ENCODE measurements at places on chromosomes 16 and 17. TPM values are rescaled to one million over a fixed set of nuclear protein-coding genes. Genes with fewer than 3 reads are reported as not detected.

- no peak for DNase-seq
Observed at GRCh38 chr17:78109489-78109761, 19.1 kb downstream of the TMC6 start.

GRCh38 chr17:62592341-62593099, 35.0 kb upstream of the MRC2 start:
- no peak for DNase-seq

DNA sequence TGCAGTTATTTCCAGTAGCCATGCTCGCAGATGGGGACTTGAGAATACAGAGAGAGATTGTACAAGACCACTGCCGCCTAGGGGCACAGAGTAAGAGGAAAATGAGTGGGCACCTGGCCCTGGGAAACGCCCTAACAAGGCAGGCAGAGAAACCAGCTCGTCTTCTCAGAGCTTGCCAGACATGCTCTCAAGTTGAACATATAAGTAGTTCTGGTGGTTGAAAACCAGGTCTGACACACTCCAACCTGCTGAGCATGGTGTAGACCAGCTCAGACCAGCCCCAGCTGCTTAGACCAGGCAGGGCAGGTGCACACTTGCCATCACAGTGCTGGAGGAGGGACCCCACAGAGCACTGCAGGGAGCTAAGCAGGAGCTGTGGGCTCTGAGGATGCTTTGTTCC, 250.5 kb downstream of the CPPED1 start:
- no peak for DNase-seq

GRCh38 chr16:66389256-66390176, 23.0 kb downstream of the CDH5 start:
- DNase-seq = peak; percentile 32

DNA sequence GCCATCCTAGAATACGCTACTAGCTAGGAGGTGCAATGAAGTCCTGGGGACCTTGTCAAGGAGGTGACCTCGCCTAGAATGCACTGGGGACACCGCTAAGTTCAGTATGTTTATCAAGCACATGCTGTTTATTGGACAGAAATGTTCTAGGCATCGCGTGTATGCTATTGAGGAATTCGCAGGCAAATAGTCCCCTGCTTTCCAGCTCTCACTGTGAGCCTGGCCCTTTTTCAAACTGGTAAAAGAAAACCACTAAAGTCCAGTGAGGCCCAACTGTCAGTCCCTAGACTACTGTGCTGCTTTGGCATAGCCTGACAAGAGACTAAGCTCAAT, 1.2 kb upstream of the FAM222B start:
- DNase-seq = peak; percentile 15

- no peak for DNase-seq
Observed at GRCh38 chr17:82910041-82910481, 70.2 kb upstream of the ZNF750 start.

DNA sequence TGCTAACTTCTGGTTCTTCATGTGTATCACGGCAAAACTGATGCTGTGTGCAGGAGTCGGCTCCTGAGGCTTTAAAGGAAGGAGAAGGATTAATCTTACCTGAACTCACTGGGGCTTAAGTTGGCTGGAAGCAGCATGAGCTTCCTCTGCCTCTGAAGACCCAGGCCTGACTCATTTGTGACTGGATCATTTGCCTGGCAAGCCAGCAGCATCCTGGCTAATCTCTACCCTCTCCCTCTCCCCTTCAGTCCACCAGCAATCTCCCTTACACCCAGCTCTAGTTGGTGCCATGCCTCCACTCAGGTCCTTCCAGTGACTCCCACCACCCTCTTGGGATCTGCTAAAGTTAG, 150.3 kb downstream of the IRX3 start:
- DNase-seq = no peak

- DNase-seq = no peak
Observed at GRCh38 chr16:3121851-3122467, 9.6 kb downstream of the ZNF205 start.

- DNase-seq = no peak
Observed at GRCh38 chr17:28242791-28243190, 76.2 kb upstream of the TMEM97 start.

GRCh38 chr16:14056970-14057369, 14.1 kb upstream of the MRTFB start:
- DNase-seq = no peak

GRCh38 chr17:30104575-30105339, 11.9 kb upstream of the NSRP1 start:
- DNase-seq = peak; percentile 78

GRCh38 chr17:2865228-2865627, 69.0 kb downstream of the RAP1GAP2 start:
- no peak for DNase-seq

- peak; percentile 69 for DNase-seq
Observed at GRCh38 chr17:3890082-3890877, 2.6 kb downstream of the CAMKK1 start.

GRCh38 chr17:67055041-67055443, 10.7 kb downstream of the CACNG1 start:
- no peak for DNase-seq

FASN gene
- 98.8 TPM for total RNA-seq

CCDC78 gene
- 2.1 TPM for total RNA-seq

MYH3 gene
- total RNA-seq = 10.5 TPM

DRC3 gene
- 5.8 TPM for total RNA-seq

MYH8 gene
- total RNA-seq = not detected

SPATA22 gene
- total RNA-seq = not detected

CNTD1 gene
- total RNA-seq = not detected

KRTAP9-1 gene
- total RNA-seq = not detected

CRISPLD2 gene
- 319 TPM for total RNA-seq

RASD1 gene
- 24.5 TPM for total RNA-seq

PLD6 gene
- total RNA-seq = not detected

CES1 gene
- total RNA-seq = 8.1 TPM
